NCI-H1694 treated with DMSO at 0.1 percent for 48 hours (cell line): ENCODE measurements at places on chromosomes 5 and 9.

DNA sequence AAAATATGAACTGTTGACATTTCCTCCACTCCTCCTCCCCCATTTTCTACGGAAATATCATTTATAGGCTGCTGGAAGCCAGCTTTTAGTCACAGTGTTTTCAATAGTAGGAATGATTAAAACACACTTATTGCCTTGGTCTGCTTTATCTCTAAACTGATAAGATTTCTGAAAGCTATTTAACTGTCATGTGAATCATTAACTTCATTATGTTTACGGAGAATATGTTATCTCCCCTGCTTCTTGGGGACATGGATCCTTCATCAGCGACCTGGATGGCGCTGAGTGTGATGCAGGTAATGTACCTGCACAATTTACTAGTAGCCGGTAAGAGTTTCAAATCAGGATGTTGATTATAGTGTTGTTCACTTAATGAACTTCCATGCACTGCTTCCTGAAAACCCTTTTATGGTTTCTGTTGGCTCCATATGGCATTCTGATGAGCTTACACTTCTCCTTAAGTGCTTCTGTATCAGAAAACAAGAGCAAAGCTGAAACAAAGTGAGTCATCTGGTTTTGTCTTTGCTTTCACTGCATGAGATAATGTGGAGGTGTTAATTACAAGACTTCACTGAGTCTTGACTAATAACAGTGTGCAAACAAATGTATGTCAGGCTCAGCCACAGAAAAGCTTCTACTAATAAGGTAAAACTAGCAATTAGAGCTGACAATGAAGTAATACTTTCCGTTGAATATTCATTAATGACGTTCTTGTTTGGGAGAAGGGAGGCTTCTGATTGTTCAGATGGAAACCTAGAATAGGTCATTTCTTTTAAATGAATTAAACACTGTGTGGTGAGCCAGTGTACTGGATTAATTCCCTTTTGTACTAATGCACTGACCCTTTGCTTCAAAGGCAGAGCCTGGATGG lies 162.4 kb upstream of the ZNF608 start:
- DNase-seq = peak; percentile 15

GRCh38 chr9:18441261-18441660 lies 32.7 kb upstream of the ADAMTSL1 start:
- no peak for DNase-seq

DNA sequence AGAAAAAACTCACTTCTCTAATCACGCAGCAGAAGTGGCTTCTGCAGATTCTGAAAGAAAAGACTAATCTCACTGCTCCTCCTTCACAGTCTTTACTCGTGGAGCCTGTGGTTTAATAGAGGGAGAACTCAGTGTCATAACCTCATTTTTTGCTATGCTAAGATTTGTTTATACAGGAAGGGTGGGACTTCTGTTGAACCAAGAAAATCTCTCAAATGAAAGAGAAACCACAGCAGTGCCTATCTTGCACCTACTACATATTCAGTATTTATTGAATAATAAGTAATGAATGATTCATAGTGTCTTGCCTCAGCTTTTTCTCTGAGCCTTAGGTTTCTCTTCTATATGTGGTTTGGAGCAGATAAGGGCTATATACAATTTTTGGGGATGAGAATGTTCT lies 136.1 kb upstream of the DMAC1 start:
- no peak for DNase-seq

DNA sequence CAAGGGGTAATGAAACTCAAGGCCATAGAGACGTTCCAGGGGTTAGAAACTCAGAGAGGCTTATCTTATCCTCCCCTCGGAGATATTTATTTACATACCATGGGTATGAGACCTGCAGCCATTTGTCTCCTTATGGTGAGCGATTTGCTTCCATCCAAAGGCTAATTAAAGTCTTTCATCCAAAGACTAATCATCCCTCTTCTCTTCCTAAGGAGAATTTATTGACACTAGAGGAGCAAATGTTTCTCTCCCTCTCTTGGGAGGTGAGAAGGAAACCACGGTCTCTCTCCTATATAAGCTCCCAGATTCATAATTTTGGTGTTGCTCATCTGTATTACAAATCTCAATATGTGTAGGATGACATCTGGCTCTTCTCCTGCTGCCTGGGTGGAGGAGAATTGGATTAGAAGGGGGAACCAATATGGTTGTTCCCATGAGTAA lies 31.0 kb upstream of the RPS23 start:
- no peak for DNase-seq

DNA sequence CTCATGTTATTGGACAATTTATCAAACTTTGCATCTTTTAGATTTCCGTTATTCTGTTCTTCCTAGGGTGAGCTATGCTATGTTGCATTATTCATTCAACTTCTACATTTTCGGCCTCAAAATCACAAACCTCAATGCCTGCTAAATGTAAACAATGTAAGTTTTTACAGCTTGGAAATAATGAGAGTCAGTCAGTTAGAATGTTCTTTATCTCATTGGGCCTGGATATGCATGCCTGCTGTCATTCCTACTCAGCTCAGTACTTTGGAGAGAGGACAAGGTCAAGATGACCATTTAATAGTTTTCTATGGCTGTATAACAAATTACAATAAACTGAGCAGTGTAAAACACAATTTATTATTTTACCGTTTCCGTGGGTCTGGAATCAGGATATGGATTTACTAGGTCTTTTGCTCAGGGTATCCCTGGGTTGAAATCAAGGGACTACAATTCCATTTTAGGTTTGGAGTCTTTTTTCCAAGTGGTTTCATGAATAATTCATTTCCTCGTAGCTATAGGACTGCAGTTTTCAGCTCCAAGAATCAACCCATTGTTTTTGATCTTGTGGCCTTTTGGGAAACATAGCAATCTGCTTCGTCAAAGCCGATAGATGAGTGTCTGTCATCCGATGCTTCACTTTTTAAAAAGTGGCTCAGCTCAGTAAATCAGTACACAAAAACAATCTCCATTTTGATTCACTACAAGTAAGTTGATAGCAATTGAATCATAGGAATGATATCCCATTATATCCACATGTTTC lies 1143.2 kb upstream of the CDH6 start:
- no peak for DNase-seq

DNA sequence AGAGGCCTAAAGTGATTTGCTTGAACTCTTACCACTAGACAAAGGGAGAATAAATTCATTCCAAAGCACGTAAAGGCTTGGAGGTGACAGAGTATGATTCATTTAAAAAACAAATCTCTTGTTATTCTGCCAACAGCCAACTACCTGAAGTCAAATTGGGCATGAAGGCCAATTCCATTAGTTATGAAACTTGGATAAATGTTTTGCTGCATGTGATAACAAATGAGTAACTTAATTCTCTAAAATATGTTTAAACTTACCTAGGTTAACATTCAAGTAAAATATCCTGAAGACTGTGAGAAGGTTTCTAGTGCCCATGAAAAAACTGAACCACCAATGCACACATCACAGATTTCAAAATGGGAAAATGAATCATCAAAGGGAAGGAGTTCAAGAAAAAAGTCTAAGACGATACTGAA lies 120.1 kb upstream of the TSLP start:
- no peak for DNase-seq

GRCh38 chr5:35971186-35971877 lies 19.9 kb downstream of the UGT3A1 start:
- no peak for DNase-seq

- DNase-seq = no peak
These were observed 12.2 kb downstream of the CDH18 start for GRCh38 chr5:19975795-19976194.

GRCh38 chr5:111765613-111766571 lies 8.9 kb upstream of the NREP start:
- no peak for DNase-seq

DNA sequence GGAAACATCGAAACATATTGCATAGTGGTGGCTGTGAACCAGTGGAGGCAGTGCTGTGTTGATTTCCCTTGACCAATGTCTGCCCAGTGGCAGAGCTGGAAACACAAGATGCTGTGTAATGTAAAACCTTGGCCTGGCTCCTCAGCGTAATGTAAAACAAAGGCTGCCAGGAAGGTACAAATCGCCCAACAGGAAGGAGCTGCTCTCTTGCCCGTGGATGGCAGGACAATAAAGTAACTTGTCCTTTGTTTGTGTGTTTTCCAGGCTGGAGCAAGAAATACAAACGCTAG lies 143.4 kb downstream of the PALM2AKAP2 start:
- DNase-seq = no peak

DNA sequence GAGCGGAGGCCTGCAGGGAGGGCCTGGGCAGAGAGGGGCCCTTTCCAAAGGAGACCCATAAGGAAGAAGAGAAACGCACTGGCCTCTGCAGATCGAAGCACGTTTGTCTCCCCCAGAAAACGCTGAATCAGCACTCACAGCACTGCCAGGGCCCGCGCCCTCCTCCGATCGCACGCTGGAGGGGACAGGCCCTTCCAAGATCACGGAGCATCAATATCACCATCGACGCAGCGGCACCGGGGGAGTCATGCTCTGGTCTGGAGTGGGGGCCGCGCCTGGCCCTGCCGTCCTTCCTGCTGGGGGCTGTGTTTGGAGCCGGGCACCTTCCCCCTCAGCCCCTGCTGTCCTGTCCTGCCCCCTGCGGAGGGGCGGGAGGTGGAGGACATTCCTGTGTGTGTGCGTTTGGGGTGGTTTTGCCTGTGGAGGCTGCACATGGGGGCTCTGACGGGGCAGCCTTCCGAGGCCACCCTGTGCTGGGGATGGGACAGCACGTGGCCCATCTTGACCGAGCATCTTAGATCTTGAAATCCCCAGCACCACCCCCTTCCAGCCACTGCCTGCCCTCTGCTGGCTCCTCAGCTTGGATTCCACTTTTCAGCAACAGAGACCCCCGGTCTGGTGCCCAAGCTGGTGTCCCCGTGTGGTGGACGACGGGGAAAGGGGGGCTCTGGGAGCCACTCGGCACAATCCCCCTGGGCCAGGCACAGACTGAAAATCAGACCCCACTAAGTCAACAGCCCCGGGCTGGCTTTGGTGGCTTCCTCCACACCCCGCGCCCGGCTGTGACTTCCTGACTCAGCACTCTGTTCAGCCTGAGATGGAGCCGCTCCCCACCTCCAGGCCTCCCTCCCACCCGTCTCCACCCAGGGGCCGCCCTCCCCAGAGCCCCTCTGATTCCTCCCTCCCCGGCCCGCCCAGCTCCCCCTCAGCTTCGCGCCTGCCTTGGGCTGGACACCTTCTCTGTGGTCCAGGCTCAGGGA lies 8.3 kb downstream of the TMEM250 start:
- no peak for DNase-seq

DNA sequence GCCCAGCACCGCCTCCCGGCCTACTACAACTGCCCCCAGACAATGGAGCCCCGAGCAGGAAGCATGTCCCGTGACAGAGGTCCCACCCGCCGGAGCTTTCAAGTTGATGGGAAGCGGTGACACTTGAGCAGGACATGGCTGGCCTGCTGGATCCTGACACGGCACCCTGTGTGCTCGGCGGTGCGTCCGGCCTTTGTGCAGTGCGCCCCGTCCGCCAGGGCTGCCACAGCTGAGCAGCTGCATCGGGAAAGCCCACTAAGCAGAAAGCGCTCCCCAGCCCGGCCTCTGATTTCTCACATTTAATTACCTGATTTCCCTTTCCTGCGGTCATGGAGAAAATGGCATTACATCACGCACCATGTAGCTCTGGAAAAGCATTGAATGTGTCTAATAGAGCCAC lies 611.9 kb downstream of the IRX1 start:
- no peak for DNase-seq

- no peak for DNase-seq
These were observed 2.0 kb upstream of the MAT2B start for GRCh38 chr5:163503106-163504078.

DNA sequence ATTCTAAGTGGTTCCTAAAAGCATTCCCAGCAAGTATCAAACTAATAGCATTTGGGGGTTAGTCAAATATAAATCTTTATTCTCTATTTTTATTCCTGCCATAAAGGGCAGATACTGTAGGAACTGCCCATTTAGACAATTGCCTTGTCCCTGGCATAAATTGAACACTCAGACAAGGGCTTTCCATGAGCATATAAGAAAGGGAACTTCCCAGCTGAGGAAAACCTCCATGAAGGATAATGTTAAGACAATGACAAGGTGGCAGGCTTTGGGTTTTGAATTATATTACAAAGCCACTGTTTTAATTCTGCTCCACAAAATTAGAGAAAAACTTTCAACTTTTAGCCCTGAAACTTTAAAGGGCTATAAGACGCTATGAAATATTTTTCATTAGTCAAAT lies 81.3 kb downstream of the ST8SIA4 start:
- no peak for DNase-seq

GRCh38 chr5:133599044-133599443 lies 13.3 kb downstream of the FSTL4 start:
- DNase-seq = no peak

GRCh38 chr5:9212605-9213004 lies 333.3 kb downstream of the SEMA5A start:
- no peak for DNase-seq

GRCh38 chr5:156526081-156526925 lies 199.3 kb downstream of the SGCD start:
- no peak for DNase-seq

DNA sequence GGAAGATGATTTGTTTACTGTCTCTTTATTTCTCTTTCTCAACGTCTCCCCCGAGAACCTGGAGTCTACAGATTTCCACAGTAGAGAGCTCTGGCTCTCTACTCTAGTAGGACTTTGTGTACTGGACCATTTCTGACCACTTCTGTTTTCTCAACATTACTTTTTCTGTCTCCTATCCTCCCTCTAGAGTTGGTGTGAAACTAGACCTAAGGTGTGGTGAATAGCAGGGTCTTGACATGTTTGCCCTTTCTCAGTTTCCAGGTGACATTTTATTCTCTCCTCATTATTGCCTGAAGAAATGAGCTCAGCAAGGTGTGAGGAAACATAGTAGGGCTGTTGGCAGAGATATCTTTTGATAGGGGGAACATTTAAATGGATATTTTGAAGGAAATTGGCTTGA lies 62.1 kb upstream of the IL6ST start:
- no peak for DNase-seq

GRCh38 chr9:89817151-89817950 lies 212.5 kb downstream of the GADD45G start:
- DNase-seq = no peak

DNA sequence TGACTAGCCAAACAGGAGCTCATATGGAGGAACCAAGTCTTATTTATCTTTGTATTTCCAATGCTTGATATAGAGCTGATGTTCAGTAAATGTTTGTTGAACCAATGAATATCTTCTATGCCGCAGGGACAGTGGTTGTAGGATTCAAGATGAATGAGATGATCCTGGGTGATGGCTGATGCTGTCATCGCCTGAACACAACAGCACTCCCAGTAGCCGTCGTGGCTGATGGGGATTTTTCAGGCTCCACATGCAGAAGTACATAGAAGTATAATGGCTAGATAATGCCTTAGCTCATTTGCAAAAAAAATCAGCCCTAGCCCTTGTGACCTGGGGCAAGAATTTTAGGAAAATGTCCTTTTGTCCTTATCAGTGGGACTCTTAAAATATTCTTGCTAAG lies 69.0 kb upstream of the OR13F1 start:
- DNase-seq = no peak

DNA sequence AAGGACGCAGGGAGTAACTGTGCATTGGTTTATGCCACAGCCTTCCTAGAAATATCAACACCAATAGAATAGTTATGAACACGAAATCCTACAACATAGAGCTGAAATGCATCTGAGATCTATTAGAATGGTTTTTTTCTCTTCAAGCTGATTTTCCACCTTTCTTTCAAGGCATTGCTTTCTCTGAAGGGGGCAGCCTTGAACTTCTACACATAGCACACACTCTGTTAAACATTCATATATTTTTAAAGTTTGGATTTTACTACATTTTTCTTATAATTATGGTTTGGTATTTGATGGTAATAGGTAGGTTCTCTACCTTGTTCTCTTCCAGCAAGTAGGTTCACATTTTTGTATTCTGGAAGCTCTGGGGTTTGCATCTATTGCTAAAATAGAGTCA lies 661.8 kb downstream of the SEMA5A start:
- no peak for DNase-seq

- peak; percentile 92 for DNase-seq
These were observed 421.5 kb upstream of the DAP start for GRCh38 chr5:11182441-11183080.
